ENCODE measurements at places on chromosomes 1 and 21. TPM values are rescaled to one million over a fixed set of nuclear protein-coding genes. Genes with fewer than 3 reads are reported as not detected.

PDZK1 gene
- not detected for total RNA-seq

SLC44A3 gene
- 1.3 TPM for total RNA-seq

GRCh38 chr1:66282343-66282852 lies 251.6 kb upstream of the SGIP1 start:
- no peak for ATAC-seq

DNA sequence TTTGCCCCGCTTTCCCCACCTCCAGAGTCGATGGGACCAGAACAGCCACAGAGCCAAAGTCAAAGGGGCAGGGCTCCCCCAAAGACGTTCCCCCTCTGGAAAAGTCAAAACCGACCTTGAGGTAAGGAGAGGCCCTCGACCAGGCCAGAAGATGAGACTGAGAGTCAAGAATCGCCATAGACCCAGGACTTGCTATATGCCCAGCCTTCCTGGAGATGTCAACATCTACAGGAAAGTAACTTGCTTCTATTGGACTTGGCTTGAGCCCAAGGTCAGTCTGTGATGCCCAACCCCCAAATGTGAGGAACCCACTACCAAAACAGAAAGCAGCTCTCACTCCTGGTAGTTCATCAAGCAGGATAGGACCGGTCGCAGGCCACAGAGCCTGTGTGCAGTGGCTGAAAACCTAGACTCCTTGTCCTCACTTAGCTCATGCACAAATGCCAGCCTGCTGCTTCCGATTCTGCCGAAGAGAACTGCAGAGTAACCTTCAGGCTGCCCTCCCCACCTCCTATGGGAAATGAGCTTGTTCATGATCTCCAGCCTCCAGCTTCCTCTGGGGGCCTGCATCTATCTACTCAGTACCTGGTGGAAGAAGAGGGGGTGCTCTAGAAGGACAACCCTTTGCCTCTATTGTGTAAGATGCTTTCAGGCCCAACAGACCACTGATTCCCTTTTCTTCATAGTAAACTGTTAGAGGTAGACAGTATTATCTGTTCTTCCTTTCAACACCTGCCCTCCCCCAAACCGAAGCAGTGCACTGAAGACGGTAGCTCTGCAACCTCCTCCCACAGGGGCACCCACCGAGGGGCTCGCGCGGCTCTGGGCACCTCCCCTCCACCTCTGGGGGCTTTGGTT lies 1.4 kb downstream of the ACOT7 start:
- ATAC-seq: no peak
